ENCODE measurements at places on chromosomes 16 and 17.

DNA sequence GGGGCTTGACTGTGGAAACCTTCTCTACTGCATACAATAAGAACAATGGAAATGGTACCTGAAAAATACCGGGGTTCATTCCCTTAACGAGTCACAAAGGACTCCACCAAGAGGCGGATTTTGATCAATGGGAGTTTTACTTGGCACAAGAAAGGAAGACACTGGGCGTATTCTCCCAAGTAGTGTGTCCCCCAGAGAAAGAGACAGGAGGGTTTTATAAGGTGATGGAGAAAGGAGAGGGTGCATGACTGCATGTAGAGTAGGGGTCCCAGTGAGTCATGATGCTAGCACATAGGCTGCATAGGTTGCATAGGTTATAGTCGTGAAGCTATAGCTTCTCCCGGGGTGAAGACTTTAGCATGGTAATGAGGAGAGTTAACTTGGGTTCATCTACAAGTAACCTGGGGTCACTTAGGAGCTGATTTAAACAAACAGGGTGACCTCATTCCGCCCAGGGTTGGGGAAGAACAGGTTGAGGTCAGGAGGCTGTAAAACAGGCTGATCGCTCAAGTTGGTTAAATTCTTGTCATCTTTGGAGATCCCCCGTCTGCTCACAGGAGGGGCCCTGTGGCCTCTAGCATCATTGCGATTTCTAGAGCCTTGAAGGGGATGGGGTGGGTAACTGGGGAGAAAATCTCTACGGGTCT lies 1.5 kb downstream of the MPV17L start:
- DNase-seq = no peak

DNA sequence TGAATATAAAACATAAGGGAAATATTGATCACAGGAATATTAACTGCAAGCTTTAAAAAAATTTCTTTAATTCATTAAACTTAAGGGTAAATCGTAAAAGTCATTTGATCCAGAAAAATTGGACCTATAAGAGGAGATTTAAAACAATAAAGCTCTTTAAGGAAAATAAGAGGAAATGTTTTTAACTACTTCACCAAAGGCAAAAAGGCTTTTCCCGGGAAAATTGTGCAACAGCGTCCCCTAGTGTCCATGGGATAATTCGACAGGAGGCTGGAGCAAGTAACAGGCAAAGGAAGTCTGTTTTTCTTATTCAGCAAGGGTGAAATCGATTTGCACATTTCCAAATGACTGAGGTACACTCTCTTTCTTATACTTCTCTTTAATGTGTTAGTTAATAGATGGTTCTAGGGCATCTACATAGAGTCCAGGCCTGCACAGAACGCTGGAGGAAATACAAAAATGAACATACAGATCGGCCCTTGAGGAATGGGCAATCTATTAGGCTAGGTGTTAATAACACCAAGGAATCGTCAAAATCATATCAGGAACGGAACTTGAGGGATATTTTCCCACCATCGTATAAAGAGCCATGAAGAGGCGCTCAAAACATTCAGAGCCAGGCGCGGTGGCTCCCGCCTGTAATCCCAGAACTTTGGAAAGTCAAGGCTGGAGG lies 61.4 kb downstream of the ZNF18 start:
- DNase-seq = peak; percentile 65

DNA sequence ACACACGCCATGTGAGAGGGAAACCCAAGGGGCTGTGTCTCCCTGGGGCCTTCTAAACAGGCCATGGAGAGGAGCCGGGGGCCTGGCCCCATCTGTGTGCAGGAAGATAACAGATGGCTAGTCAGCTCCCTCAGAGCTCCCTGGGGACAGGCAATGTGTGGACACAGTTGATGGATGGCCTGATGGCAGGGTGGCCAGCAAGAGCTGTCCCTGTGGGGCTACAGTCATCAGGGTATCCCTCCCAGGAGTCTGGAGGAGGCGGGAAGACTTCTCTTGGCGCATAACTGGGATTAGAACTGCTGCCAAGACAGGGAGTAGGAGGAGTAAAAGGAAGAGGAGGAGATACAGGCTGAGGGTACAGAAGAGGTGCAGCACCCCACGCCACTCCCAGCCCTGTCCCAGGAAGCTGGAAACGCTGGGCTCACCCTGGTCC lies 17.3 kb downstream of the MYO18A start:
- DNase-seq = no peak

GRCh38 chr17:33964344-33964979 lies 290.6 kb upstream of the CCL2 start:
- no peak for DNase-seq

- peak; percentile 62 for DNase-seq
Measured at GRCh38 chr17:33469911-33470310, 176.8 kb upstream of the ASIC2 start.

- DNase-seq = no peak
Measured at GRCh38 chr16:22813948-22814710, at the start of gene HS3ST2. Gene HS3ST2 (plus strand): TSS chr16:22814162. CDS start chr16:22814611, 449 bp downstream.

DNA sequence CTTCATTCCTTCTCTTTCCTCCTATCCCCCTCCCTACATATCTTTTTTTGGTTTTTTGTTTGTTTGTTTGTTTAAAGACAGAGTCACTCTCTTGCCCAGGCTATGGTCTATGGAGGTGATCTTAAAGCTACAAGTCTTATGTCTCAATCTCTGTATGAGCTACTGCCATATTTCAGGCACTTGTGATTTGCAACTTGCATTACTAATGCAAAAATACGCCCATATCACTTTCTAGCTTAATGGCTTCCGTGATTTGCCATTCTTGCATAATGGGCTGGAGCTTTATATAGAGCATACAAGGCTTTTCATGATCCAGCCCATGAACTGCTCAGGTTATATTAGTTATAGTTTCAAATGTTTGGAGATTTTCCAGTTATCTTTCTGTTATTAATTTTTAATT lies 7.5 kb downstream of the CFAP97D1 start:
- DNase-seq = no peak
